ENCODE measurements at places on chromosomes 16 and 17.

DNA sequence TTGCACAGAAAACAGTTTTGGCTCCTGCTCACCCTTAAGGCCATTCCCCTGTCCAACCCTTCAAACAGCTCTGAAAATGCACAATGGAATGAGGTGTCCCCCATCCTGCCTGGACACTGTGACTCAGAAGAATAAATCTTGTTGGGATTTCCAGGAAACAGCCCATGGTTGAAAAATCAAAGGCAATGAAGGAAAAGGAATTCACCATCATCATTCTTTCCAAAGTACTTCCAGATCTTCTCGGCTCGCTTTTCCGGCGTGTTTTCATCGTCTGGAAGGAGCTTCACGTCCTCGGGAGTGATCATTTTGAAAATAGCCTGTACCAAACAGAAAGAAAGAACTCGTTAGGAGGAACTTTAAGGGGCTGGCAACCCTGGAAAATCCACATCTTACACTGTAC is 4.3 kb downstream of the RCVRN start:
- no peak for DNase-seq

GRCh38 chr16:57624806-57625500 is 3.5 kb upstream of the ADGRG1 start:
- no peak for DNase-seq

GRCh38 chr16:73019457-73020362 is 28.2 kb downstream of the ZFHX3 start:
- peak; percentile 35 for DNase-seq

GRCh38 chr16:49910541-49911071 is 54.7 kb upstream of the ZNF423 start:
- no peak for DNase-seq

GRCh38 chr16:88912556-88912955 is 46.1 kb upstream of the PABPN1L start:
- DNase-seq = no peak

- no peak for DNase-seq
These were observed 138.6 kb downstream of the MAP2K6 start for GRCh38 chr17:69552986-69553667.

DNA sequence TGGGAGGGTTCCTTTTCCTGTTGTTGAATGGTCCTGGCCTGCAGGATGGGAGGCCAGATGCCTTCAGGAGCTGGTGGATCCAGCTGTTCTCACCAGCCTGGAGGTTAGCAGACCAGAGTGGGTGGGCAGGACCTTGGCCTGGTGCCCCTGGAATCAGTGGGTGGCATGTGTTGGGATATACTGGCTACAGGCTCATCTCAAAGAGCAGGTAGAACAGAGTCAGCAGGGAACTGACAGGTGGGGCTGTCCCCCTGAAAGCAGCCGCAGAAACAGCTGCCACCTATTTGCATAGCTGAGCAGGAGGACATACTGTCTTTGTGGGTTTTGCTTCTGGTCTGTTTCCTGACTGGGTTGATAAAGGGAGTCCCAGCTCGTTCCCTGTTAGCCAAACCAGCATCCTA is 144.1 kb downstream of the RAB11FIP4 start:
- DNase-seq = no peak

- peak; percentile 52 for DNase-seq
These were observed 83.2 kb downstream of the SPECC1 start for GRCh38 chr17:20092261-20092867.

DNA sequence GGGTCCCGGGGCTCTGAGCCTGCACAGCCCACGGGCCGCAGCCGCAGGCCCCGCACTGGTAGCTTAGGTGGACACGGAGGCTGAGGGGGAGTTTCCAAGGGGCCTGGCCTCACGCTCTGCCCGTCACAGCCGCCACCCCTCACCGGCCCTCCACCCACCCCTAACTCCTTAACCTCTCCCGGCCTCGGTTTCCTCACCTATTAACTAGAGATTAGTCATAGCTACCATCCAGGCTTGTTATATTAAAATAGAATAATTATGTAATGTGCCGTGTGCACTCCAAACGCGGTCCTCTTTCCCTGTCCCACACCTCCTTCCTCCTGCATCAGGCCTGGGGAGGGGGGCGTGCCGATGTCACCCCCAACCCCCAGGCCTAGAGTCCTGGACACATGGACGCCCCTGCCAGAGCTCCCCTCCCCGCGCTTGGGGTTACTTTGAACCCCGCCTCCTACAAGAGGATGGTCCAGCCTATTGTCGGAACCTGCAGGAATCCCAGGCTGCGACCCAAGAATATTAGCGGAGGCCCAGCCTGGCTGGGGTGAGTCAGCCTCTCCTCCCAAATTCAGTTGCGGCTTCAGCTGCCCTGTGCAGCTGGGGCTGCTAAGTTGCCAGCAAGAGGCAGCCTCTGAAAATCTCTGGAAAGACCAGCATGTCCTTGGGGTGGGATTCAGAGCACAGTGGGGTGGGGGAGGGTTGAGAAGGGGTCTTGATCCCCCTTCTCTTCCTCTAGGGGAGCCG is 17.3 kb downstream of the SOCS3 start:
- peak; percentile 89 for DNase-seq

- no peak for DNase-seq
These were observed 8.0 kb downstream of the CNTROB start for GRCh38 chr17:7940034-7940433.

DNA sequence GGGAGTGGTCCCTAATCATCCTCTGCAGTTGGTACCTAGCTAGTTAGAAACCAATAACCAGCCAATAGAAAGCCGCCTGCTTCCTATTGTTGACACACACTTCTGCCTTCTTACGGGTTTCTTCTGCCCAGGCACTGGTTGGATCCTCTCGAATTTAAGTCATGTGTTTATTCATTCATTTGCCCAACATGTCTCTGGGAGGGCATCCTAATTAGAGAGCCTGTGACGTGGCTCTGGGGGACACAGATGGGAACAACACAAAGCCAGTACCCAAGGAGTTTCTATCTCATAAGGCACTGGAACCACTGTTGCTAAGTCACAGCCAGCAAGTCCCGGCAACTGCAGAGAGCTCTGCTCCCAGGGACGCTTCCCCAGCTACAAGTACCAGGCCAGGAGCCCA is 300.7 kb upstream of the TNRC6C start:
- DNase-seq = no peak

DNA sequence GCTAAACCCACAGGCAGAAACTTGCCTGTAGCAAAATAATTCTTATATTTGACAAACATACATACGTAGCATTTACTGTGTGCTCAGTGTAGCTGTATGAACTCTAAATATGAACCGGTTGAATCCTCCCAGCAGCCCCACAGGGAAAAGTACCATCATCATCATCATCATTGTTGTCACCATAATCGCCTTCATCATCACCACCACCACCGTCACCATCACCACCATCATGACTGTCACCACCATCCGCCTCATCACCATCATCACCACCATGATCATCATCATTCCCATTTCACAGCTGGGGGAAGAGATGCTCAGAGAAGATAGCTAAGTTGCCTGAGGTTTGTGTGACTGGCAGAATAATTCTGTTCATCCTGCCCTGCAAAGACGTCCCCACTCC is 81.7 kb downstream of the IRF8 start:
- no peak for DNase-seq

DNA sequence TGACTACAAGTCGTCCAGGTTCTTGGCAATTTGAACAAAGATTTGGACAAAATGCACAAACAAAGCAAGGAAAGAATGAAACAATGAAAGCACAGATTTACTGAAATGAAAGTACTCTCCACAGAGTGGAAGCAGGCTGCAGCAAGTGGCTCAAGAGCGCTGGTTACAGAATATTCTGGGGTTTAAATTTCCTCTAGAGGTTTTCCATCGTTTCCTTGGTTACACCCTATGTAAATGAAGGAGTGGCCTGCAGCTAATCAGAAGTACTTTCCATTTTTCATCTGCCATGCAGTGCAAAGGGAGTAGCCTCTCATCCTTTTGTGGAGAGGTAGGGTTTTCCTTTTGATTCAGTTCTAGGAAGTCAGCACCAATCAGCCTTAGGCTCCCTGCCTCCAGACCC is 11.8 kb downstream of the STXBP4 start:
- DNase-seq = no peak

- no peak for DNase-seq
These were observed 18.6 kb upstream of the ICAM2 start for GRCh38 chr17:64039106-64039400.

- DNase-seq = peak; percentile 58
These were observed 56.8 kb upstream of the ZNF423 start for GRCh38 chr16:49912721-49913120.

DNA sequence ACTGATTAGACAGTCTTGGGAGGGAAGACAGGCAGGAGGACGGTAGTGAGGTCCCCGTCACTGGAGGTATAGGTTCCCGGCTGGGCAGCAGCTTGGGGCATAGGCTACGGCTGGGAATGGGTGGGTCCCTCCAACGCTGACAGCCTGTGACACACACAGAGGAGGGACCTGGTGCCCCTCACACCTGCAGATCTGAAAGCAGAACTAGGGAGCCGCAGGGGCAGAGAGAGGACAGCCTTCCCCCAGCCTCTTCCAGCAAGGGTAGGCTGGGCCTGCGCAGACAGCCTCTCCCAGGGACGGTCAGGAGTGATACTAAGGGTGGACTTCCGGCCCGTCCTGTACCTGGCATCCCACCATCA is 2.0 kb downstream of the P2RX1 start:
- DNase-seq = no peak

DNA sequence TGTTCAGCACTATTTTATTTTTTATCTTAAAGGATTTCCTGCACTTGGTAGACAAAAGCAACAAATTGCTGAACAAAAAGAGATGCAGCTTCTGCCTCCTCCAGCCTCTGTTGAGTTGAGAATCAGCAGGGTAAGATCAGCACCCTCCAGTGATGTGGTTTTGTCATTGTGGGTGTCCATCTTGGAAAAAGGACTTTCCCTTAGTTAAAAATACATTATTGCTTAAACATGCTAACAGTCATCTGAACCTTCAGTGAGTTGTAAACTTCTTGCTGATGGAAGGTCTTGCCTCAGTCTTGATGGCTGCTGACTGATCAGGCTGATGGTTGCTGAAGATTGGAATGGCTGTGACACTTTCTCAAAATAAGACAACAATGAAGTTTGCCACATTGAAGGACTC is 101.2 kb downstream of the PHKB start:
- no peak for DNase-seq

GRCh38 chr17:51103451-51103850 is 17.2 kb downstream of the SPAG9 start:
- peak; percentile 29 for DNase-seq
